Right lobe of liver (tissue), 6 donors: ENCODE measurements at places on chromosomes 4 and X. TPM values are rescaled to one million over a fixed set of nuclear protein-coding genes. Genes with fewer than 3 reads are reported as not detected.

DDX53 gene
- not detected for total RNA-seq

- DNase-seq: no peak
- no peaks in the 10 kb centered on the region for H3K4me1 ChIP-seq
- H3K36me3 ChIP-seq: no peaks in the 10 kb centered on the region
- no peak overlapping the region for H3K4me3 ChIP-seq
- H3K27ac ChIP-seq: no peak overlapping the region
Observed at GRCh38 chr4:152992027-152992426, 55.9 kb downstream of the FHDC1 start.

CT45A3 gene
- total RNA-seq: not detected

DNA sequence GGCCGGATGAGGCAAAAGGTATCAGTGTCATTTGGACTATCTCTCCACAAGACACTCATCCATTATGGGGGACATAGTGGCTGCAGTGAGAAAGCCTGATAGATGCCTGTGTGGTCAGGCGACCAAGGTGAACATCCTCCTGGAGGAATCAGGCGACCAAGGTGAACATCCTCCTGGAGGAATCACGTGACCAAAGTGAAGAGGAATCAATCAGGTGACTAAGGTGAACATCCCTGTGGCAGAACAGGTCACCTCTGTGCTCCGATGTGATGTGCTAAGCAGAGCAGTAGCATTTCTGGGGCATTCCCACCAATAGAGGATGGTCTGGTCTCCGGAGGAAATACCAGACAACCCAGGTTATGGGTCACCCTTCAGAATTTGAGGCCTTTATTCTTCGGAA, 44.0 kb downstream of the RNF212 start:
- no peak overlapping the region for H3K27ac ChIP-seq
- H3K4me3 ChIP-seq: no peak overlapping the region
- no peaks in the 10 kb centered on the region for H3K4me1 ChIP-seq
- DNase-seq: no peak
